Endothelial cell (in vitro differentiated cells): ENCODE measurements at places on chromosomes 11 and 22. TPM values are rescaled to one million over a fixed set of nuclear protein-coding genes. Genes with fewer than 3 reads are reported as not detected.
A peak's percentile ranks its signal among the peaks of the same experiment; 100 is the strongest.

OR51I1 gene
- total RNA-seq = 1.2 TPM

DNA sequence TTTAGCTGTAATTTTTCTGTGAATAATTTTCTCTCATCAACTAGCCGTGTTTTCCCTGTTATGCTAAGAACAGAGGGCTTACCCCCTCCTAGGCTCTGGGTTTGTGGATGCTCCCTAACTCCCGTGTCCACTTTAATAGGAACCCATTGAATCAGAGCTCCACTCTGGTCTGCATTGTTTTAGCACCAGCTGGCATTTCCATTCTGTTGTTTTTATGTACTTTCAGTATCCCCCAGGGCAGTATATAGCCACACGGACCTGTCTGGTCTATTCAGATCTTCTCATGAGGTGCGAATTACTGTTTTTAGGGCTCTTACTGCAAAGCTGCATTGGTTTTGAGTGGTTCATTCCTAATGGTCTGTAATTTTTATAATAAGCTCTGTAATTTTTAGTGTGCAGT, 16.0 kb downstream of the POLD3 start:
- H3K36me3 ChIP-seq = no peaks in the 10 kb centered on the region
- H3K4me3 ChIP-seq = no peak overlapping the region

- no peak overlapping the region for H3K27ac ChIP-seq
- no peaks in the 10 kb centered on the region for H3K27me3 ChIP-seq
- H3K4me3 ChIP-seq = no peak overlapping the region
- no peaks in the 10 kb centered on the region for H3K36me3 ChIP-seq
These were observed 18.0 kb upstream of the IL17REL start for GRCh38 chr22:50030297-50031188.

DNA sequence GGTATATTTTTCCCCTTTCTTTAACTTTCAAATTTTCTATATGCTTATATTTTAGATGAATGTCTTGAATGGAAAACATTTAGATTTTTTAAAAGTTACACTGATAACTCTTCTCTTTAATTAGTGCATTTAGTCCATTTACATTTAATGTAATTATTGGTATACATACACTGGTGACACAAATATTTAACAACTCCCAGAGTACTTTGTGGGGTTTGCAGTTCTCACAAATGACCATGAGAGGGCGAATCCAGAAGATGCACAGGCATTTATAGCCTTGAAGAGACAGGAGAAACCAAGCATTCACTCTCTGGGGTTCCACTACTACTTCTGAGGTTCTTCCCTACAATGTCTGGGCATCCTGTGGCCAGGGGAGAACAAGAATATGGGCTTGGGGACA, 125.1 kb downstream of the TIMP3 start:
- H3K27me3 ChIP-seq = peaks cover 1% of the 10 kb centered on the region
- peak; percentile 45 for DNase-seq
- no peak overlapping the region for H3K4me3 ChIP-seq
- no peak overlapping the region for H3K27ac ChIP-seq
- H3K36me3 ChIP-seq = no peaks in the 10 kb centered on the region

GRCh38 chr11:123473941-123474677, 44.0 kb downstream of the GRAMD1B start:
- H3K27me3 ChIP-seq = peaks cover 5% of the 10 kb centered on the region
- peaks cover 8% of the 10 kb centered on the region for H3K36me3 ChIP-seq
- peak overlapping the region; percentile 14 for H3K27ac ChIP-seq
- no peak overlapping the region for H3K4me3 ChIP-seq

DNA sequence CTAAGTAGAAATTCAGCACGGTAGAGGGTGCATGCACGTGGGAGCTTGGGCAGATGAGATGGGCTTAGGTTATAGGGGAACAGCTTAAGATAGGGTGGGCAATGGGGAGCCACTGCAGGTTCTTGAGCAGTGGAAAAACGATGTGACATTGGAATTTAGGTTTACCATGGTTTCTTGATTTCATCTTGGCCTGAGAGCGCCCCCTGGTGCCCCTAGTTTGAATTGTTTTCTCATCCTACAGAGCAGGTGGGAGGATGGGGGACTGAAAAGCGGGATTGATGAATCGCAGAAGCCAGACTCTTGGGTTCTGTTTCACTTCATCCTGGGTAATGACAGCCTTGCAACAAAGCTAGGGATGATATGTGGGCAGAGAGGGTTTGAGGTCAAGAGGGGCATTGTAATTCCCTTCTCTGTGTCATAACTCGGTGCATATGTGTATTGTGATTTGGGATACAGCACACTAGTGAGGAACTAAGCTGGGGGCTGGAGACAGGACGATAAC, 6.7 kb upstream of the MCAM start:
- no peak overlapping the region for H3K4me3 ChIP-seq
- peaks cover 22% of the 10 kb centered on the region for H3K4me1 ChIP-seq
- H3K27me3 ChIP-seq = peaks cover 7% of the 10 kb centered on the region
- H3K36me3 ChIP-seq = no peaks in the 10 kb centered on the region

DNA sequence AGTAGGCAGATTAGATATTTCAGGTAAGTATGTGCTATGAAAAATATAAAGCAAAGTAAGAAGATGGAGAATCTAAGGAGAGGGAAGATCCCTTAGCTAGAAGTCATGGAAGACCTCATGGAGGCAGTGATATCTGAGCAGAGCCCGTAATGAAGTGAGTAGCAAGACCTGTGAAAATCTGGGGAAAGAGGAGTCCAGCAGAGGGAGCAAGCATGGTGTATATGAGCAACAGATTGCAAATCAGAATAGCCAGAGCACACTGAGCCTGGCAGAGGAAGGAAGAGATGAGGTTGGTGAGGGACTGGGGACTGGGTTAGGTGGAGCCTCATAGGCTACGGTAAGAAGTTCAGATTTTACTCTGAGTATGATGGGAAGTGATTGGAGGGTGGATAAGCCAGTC, 9.4 kb downstream of the LHFPL7 start:
- H3K36me3 ChIP-seq = no peaks in the 10 kb centered on the region
- no peak overlapping the region for H3K27ac ChIP-seq
- peak; percentile 36 for DNase-seq
- no peaks in the 10 kb centered on the region for H3K27me3 ChIP-seq
- no peak overlapping the region for H3K4me3 ChIP-seq

GRCh38 chr22:23751441-23751996, 607 bp upstream of the ZNF70 start:
- H3K4me3 ChIP-seq = peak overlapping the region; percentile 85
- peaks cover 3% of the 10 kb centered on the region for H3K36me3 ChIP-seq
- peaks cover 11% of the 10 kb centered on the region for H3K4me1 ChIP-seq
- no peak overlapping the region for H3K27ac ChIP-seq

- no peak for DNase-seq
- H3K36me3 ChIP-seq = no peaks in the 10 kb centered on the region
- H3K27me3 ChIP-seq = peaks cover 3% of the 10 kb centered on the region
- H3K4me3 ChIP-seq = no peak overlapping the region
These were observed 93.2 kb upstream of the OR4B1 start for GRCh38 chr11:48123254-48123875.
